ENCODE measurements at places on chromosomes 7 and 10. TPM values are rescaled to one million over a fixed set of nuclear protein-coding genes. Genes with fewer than 3 reads are reported as not detected.

The CCL24 gene
- total RNA-seq, result not detected

The COL28A1 gene
- 0.09 TPM for total RNA-seq

The PITX3 gene
- total RNA-seq, result not detected

The ALOX5 gene
- total RNA-seq, result not detected

The PILRB gene
- total RNA-seq, result 8.1 TPM

The GSTO2 gene
- total RNA-seq, result 3.4 TPM

The GJD4 gene
- total RNA-seq, result not detected

The JCAD gene
- total RNA-seq, result 27.9 TPM

The CDC14C gene
- not detected for total RNA-seq

The ZNF277 gene
- 41.4 TPM for total RNA-seq

The MTG1 gene
- total RNA-seq, result 25.4 TPM

The NUTM2D gene
- total RNA-seq, result 0.82 TPM

The HOXA5 gene
- total RNA-seq, result 2.4 TPM

The HIP1 gene
- total RNA-seq, result 10.5 TPM

The SHH gene
- not detected for total RNA-seq

The CREB5 gene
- total RNA-seq, result 0.25 TPM

The MINDY4 gene
- total RNA-seq, result 13.2 TPM

The GRM3 gene
- total RNA-seq, result not detected

The ARF5 gene
- 105 TPM for total RNA-seq

The MMRN2 gene
- 5.1 TPM for total RNA-seq

The C10orf105 gene
- not detected for total RNA-seq

The ITGB8 gene
- 79.2 TPM for total RNA-seq

The CYP2C19 gene
- total RNA-seq, result not detected

The AKR1C4 gene
- total RNA-seq, result not detected

The TAS2R5 gene
- 1.4 TPM for total RNA-seq

The CELF2 gene
- total RNA-seq, result 42.8 TPM

The MBL2 gene
- total RNA-seq, result not detected

The ARHGAP22 gene
- total RNA-seq, result 60.2 TPM

The PNLIP gene
- total RNA-seq, result not detected

All from fibroblast of the aortic adventitia (primary cell).